ENCODE measurements at places on chromosomes 6 and 20. TPM values are rescaled to one million over a fixed set of nuclear protein-coding genes. Genes with fewer than 3 reads are reported as not detected.

GRCh38 chr20:32682508-32682987, 8.8 kb upstream of the C20orf203 start:
- no peak for DNase-seq

- DNase-seq = no peak
These were observed 8.2 kb upstream of the CCDC167 start for GRCh38 chr6:37507690-37508421.

GRCh38 chr6:36731622-36732310, 34.1 kb downstream of the RAB44 start:
- no peak for DNase-seq

DNA sequence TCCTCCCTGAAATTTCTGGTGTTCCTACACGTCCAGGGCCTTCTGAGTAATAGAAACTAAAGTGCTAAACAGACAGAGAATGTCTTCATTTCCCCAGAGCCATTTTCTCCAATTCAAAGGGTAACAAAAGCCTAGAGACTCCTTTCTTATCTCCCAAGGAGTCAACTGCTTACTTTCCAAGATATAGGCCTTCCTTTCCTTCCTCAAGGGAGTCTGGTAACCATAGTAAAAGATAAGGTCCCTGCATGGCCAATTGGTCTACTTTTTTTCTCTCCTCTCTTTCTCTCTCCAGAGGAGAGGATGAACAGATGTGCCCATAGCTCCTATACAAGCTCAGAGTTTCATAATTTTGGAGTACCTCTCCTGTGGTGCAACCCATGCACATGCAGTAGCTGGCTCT, 185.7 kb downstream of the ASCC3 start:
- DNase-seq = no peak

DNA sequence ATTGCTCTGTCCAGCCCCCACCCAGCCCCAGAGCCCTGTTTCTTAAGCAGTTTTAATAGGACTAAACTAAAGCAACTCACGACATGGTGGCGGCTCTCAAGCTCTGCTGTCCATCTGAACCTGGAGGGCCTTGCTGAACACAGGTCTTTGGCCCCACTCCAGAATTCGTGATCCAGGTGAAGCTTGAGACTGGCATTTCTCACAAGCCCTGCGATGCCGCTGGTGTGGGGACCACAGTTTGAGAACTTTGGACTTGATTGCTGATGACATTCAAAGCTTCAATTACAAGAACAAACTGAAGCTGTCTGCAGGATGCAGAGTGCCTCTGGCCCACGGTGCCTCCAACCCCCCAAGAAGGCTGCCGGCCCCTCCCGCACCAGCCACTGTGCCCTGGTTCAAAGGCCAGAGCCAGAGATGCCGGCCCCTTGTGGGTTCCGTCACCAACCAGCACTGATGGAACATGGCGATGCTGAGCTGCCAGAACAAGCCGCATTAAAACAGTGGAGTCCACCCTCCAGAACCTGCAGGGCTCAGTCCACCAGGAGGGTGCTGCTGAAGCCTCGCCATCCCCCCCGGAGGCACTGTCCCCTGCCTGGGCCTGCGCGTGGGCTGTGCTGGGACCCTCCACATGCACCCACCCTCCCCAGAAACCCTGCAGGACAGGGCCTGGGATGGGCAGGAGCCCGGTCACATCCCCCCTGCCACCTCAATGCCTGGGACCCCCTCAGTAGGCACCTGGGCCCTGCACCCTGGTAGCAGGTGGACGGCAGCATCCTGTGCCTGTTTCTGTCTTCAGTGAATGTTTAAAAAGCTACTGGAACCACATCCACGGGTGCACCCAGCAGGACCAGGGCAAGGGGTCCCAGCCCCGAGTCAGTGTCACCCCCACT, 101.1 kb downstream of the PSMB1 start:
- DNase-seq = no peak

DNA sequence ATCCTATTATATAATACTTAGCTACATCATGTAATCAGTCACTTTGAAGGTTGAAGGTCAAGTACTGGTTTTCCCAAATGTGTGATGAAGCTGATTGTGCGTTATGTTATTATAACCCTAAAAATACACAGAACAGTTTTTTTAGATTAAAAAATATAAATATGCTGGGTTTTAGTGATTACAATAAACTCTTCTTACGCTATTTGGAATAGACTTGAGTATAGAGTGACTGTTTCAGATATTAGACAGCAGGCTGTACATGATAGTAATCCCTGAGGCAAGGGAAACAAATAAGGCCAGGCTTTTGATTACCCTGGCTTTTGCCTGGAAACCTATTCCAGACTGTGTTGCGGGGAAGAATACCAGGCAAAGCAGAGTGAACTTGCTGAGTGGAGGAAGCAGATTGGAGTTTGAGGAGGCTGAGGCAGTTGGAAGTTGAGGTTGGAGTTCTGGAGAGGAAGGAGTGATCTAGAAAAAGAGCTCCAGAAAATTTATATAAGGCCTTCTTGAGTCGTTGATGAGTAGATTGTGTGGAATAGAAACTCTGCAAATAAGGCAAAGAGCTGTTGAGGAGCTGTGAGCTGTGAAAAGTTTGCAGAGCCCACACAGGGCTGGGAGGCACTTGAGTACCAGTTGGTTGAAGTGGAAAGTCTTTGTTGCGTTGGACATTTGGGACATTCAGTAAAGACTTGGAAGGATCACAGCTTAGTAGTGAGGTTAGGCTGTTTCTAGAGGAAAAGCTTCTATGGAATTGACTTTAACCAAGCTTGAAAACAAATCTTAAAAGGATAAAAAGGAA, 26.4 kb downstream of the MAP3K4 start:
- DNase-seq = no peak

The ELOVL4 gene
- total RNA-seq = 0.07 TPM

The PACSIN1 gene
- total RNA-seq = 0.26 TPM

The SEMG1 gene
- not detected for total RNA-seq

All from right lobe of liver (tissue), 6 donors.